Left ventricle myocardium inferior (tissue), 1 donor: ENCODE measurements at places on chromosomes 11 and 22.

- DNase-seq: no peak
Observed at GRCh38 chr11:132058211-132058772, 687.9 kb downstream of the NTM start.

DNA sequence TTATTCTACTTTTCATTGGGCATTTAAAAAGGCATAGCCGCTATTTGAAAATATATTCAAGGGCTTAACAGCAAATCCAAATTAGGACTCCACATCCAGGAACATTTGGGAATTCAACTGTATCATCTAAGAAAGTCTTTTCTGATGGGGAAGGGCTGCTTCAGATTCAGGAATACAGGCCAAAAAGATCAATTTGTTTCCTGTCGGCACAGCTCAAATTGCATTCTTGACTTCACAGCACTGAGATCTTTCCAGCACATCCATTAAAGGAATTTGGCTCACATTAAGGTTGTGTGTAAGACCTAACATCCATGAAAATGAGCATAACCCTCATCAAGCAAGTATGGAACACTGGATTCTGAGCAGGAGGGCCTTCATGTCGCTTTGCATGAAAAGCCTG, 1169.5 kb upstream of the CCDC90B start:
- no peak for DNase-seq

DNA sequence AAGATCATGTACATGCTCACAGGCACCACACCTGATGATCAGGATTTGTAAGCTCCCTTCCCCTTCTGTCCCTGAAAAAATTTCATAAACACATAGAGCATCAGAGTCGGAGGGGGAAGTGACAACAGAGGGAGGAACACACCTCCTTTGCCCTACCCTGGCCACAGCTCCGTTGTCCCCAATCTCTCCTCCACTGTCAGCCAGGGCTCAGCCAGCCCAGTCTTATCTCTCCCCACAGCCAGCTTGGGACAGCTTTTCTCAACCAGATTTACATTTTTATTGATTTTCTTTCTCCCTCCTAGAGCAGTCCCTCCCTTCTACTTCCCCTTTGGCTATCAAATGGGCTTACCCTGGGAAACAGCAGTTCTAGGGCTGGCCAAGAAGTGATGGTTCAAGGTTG, 32.1 kb upstream of the TPBGL start:
- DNase-seq: no peak

- no peak for DNase-seq
Observed at GRCh38 chr11:2690596-2691354, 9.0 kb downstream of the KCNQ1OT1 start.

DNA sequence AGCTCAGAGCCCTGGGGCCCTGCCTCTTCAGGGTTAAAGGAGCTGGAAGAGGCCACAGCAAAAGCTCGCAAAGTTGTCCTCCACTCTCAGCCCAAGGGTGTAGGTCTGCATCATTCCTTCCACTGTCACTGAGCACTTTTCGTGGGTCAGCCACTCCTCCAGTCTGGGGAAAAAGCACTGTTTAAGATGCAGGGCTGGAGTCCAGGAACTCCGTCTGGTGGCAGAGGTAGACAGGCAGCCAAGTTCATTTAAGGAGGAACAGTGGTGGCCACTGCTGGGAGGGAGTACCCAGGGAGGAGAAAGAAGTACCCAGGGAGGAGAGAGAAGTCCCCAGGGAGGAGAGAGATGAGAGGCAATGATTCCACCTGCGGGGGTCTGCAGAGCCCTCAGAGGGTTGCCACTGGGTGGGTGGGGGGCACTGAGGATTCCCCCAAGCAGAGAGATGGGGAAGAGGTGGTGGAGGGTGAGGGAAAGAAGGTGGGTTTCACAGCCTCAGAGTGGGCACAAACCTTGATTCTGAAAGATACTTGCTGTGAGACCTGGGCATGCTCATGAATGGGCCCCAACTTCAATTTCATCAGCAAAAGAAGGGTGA, 70.0 kb upstream of the B3GAT1 start:
- no peak for DNase-seq

- peak; percentile 62 for DNase-seq
Observed at GRCh38 chr22:44625981-44626687, 75.9 kb upstream of the PRR5 start.

GRCh38 chr11:101612481-101612880, 28.7 kb upstream of the TRPC6 start:
- no peak for DNase-seq

DNA sequence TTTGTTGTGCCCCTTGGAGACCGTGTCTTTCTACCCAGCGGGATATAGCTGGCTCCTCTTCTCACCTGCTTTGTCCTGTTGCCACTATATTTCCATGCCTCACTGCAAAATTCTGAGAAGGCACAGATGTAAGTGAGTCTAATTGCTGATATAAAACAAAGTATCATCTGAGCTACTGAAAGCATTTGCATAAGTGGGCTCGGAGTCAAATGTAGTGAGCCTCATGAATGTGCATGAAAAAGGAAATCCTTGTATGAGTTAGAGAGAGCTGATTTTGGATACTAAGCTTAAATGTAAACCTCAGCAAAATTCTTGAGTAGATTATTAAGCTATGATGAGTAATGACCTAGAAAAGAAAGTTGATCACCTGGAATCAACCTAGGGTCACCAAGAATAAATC, 13.9 kb downstream of the OVCH2 start:
- DNase-seq: no peak

GRCh38 chr11:48058788-48059187, 78.4 kb downstream of the PTPRJ start:
- no peak for DNase-seq

GRCh38 chr11:112856133-112856532, 105.1 kb upstream of the NCAM1 start:
- DNase-seq: no peak

DNA sequence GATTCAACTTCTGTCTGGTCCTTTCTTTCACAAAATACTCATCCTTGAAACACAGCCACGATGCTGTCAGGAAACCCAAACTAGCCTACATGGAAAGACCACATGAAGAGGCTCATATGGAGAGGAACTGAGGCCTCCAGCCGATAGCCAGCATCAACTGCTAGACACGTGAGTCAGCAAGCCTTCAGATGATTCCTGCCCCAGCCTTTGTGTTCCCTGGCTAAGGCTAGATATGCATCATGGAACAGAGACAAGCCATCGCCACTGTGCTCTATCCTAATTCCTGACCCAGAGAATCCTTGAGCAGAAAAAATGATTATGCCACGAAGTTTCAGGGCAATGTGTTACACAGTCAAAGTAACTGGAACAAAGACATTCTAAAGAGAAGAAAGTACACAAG, 75.5 kb downstream of the ENTHD1 start:
- DNase-seq: no peak

- no peak for DNase-seq
Observed at GRCh38 chr11:15839061-15839460, 517.3 kb downstream of the SOX6 start.

GRCh38 chr22:43446916-43447315, 35.1 kb downstream of the MPPED1 start:
- DNase-seq: no peak

DNA sequence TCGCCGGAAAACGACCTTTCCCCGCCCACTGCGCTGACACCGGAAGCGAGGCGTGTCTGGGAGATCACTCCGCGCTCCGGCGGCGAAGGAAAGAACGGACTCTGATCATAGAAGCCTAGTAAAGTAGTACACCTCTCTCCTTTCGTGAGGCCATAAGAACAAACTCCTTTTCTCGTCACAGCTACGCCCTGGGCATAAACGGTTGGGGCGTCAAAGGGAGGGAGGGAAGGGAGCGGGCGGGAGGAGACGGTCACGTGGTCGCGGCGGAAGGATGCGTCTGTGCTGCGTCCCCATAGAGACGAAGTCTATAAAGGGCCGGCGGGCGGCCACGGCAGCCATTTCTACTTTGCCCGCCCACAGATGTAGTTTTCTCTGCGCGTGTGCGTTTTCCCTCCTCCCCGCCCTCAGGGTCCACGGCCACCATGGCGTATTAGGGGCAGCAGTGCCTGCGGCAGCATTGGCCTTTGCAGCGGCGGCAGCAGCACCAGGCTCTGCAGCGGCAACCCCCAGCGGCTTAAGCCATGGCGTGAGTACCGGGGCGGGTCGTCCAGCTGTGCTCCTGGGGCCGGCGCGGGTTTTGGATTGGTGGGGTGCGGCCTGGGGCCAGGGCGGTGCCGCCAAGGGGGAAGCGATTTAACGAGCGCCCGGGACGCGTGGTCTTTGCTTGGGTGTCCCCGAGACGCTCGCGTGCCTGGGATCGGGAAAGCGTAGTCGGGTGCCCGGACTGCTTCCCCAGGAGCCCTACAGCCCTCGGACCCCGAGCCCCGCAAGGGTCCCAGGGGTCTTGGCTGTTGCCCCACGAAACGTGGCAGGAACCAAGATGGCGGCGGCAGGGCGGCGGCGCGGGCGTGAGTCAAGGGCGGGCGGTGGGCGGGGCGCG, at the start of gene ATF4:
ATF4 (plus strand) TSS at position 337 of the 880 bp plus-strand sequence. CDS start 884 bp downstream, outside the sequence.
- peak; percentile 95 for DNase-seq

DNA sequence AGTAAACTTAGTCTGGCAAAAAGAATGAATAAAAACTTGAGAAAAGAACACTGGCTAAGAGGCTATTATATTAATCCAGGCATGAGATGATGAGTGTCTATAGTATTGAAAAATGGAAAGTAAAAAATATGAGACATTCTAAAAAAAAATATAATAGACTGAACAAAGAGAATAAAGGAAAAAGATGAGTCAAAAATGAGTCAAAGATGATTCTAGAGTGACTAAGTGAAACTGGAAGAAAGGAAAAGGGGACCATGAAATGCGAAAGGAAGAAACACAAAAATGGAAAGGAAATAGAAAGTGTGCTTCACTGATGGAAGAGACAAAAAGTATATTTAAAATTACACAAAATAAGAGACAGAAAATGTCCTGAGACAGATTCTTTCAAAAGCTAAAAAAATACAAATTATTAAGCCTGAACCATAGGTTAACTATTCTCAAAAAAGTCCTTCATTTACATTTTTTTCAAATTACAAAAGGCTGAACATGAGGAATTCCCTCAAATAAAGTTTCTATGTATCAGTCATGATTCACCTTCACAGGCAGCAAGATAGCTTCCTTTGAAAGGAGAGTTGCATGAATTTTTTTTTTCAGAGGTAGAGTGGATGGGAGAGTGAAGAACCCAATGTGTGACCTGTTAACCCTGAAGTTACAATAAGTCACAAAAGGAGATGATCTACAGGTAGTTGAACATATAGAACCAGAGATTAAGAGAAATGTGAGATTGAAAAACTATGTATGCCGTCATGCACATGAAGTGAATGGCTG, 75.2 kb downstream of the EIF3M start:
- no peak for DNase-seq

DNA sequence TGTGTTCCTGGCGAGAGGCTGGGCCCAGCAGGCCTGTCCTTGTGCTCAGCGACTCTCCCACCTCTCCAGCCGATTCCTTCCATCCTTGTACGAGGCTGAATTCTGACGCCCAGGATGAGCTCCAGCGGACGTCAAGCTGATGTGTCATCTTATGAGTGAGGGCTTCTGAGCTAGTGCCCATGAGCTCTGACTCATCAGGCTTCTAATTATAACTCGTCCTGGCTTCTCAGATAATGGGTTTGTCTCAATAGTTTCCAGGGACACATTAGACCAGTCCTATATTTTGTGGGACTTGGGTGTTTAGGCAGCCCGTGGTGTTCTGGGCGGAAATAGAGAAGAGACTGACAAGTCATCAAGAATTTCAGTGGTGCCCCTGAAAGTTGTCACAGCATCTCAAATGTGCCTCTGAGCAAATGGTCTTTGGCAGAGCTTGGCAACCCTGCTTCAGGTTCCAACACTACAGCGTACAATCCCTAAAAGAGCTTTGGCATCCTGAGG, 108.2 kb upstream of the CD44 start:
- peak; percentile 35 for DNase-seq

DNA sequence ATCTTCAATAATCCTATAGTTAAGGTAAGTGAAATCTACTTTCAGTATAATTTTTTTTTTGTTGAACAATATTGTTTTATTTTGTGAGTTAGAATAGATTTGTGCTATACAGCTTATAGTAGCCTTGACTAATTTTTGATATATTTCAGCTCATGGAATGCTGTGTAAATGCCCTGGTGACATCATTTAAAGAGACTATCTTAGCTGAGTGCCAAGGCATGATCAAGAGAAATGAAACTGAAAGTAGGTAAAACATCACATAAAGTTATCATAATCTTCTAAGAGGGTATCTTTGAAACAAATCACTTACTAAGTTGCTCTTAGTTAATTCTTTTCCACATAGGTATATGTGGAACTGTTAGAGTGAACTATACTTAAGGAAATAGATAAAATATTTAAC, 51.4 kb upstream of the ACAT1 start:
- DNase-seq: no peak

DNA sequence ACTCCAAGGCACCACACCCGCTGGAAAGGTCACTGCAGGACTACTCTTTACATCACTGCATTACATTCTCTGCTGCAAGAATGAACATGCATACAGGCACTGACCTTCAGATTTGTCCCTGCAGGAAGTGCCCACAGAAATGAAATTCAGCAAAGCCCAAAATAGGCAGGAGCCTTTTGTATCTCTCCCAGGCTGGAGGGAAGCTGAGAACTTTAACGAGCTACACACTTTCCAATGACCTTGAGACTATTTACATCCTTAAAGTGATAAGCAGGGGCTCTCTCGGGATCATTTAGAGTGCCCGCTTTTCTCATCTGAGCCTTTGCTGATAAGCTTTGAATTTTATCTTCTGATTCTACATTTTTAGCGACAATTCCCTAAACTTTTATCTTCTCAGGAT, 12.5 kb downstream of the FEZ1 start:
- DNase-seq: no peak

GRCh38 chr11:26626346-26626745, 54.3 kb upstream of the MUC15 start:
- DNase-seq: no peak

- DNase-seq: no peak
Observed at GRCh38 chr11:7833527-7833926, 36.8 kb upstream of the OR5P2 start.
